ENCODE measurements at places on chromosomes 16 and 17.

GRCh38 chr17:64694207-64694606 lies 32.1 kb upstream of the SMURF2 start:
- DNase-seq, result no peak

GRCh38 chr16:11238272-11239202 lies 17.5 kb downstream of the SOCS1 start:
- no peak for DNase-seq

GRCh38 chr17:21418446-21419298 lies 42.5 kb downstream of the KCNJ12 start:
- DNase-seq, result no peak

DNA sequence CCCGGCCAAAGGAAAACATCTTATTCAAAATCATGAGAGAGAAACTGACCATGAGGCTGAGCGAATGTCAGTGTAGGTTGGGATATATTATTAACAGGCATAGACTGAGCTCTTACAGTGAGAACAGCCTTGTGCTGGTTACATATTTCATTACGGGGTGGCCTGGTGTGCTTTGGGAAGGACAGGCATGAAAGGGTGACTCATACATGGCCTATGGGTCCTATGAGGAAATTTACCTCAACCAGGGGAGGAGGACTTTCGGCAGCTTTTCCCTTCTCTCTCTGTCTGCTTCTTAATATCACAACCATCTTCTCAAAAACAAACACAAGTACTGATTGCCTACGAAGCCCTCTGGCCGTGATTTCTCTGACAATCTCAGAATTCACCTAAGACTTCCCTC lies 579.1 kb downstream of the CDH13 start:
- DNase-seq, result no peak

DNA sequence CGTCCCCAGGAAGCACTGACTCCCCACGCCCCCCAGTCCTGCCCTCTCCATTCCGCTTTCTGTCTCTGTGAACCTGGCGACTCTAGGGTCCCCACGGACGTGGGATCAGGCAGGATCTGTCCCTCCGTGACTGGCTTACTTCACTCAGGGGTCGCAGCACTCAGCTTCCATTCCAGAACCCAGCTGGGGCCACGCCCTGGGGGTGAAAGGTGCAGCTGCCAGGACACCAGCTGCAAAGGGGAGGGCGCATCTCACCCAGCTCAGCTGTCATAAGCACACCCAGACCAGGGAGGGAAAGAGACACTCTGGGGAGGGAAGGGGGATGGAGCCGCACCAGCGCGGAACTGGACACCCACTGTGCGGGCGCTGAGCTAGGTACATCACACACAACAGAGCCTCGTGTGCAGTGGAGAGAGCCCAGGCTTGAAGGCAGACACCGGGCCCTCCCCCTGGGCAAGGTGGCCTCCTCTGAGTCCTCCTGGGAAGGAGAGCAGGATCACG lies 18.5 kb upstream of the HEXD start:
- no peak for DNase-seq

GRCh38 chr16:345772-346171 lies 6.8 kb downstream of the AXIN1 start:
- DNase-seq, result peak; percentile 39

DNA sequence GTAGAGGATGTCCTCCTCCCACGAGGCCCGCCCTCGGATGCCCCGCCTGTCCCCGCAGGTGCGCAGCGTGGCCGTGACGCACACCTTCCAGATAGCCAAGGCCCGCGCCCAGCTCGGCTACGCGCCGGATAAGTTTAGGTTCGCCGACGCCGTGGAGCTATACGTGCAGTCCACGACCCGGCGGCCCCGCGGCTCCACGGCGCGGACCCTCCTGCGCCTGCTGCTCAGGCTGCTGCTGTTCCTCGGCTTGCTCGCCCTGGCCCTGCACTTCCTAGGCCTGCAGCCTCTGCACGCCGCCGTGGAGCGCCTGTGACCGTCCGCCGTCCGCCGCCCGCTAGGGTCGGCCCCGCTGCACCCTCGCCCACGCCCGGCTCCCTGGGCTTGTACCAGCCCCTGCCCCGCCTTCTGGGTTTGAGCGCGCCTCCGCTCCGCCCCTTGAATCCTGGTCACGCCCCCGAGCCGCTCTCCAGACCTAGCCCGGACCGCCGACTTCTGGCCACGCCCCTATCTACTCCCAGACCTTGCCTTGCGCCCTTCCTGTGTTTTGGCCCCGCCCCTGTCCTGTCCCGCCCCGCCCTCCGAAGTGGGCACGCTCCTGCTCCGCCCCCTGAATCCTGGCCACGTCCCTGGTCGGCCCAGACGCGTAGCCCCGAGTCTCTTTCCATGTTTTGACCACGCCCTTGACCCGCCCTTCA lies 15.8 kb upstream of the EEF2K start:
- peak; percentile 98 for DNase-seq

DNA sequence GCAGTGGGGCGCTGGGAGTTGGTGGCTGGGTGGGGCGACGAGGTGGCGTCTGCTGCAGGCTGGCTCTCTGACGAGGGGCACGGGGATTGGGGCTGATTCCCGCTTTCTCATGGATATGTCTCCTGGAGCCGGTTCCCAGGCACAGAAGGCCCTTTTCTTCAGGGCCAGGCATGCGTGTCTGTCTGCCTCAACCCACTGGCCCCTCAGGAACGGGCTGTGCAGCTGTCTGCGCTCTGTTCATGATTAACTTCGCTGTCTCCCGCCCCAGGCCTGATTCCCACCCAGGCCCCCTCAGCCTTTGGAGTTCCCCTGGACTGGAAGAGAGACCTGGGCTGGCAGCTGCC lies 53.1 kb downstream of the RAP1GAP2 start:
- DNase-seq, result no peak

DNA sequence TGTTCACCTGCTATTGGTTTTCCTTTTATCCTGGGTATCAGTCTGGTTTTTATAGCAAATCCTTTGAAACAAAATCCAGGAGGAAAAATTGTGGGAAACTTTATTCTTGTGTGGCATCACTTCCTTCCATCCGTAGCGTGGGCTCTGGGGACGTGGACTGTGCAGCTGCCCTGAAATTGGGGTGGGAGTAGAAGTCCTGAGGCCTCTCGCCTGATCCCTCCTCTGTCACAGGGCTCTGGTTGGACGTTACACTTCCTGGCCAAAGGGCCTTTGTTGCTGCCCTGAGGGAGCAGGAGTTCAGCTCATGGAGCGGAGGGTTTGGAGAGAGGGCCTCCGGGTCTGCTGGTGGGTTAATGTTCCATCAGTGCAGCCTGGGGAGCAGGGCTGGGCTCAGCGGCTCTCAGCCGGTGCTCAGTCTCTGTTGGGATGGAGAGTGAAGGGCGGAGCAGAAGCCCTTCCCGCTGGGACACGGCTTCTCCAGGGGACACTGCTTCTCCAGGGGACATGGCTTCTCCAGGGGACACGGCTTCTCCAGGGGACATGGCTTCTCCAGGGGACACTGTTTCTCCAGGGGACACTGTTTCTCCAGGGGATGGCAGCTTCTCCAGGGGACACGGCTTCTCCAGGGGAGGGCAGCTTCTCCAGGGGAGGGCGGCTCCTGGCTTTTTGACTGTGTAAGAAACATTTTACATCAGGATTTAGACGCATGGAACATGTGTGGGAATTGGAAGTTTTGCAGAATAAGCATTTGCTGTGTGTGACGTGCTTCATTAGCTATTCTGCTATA lies 15.2 kb upstream of the RPL13 start:
- no peak for DNase-seq

DNA sequence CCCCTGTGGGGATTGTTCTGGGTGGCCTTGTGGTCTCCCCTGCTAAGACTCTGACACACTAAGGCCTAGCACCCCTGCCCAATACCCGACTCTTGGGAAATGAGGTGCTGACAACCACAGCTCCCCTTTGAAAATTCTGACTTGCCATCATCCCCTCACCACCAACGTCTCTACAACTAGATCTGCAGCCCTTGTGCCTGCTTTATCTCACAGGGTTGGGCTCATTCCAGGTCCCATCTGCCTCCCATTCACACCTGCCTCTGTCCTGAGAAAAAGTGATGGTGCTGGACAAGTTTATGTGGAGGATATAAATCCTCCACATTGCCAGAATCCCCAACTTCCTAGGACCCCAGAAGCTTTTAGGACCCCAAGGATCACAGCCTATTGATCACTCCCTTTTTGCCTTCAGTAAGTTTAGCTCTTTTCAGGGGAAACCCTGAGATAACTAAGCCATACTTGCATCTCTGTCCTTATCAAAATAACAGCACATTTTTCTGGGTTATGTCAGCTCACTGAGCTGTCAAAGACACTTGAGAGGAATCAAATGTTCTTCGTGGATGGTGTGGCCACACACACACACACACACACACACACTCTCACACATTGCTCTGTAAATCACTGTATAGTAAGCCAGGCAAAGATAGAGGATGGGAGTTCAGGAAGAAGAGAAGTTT lies 136.8 kb upstream of the CES5A start:
- DNase-seq, result no peak

DNA sequence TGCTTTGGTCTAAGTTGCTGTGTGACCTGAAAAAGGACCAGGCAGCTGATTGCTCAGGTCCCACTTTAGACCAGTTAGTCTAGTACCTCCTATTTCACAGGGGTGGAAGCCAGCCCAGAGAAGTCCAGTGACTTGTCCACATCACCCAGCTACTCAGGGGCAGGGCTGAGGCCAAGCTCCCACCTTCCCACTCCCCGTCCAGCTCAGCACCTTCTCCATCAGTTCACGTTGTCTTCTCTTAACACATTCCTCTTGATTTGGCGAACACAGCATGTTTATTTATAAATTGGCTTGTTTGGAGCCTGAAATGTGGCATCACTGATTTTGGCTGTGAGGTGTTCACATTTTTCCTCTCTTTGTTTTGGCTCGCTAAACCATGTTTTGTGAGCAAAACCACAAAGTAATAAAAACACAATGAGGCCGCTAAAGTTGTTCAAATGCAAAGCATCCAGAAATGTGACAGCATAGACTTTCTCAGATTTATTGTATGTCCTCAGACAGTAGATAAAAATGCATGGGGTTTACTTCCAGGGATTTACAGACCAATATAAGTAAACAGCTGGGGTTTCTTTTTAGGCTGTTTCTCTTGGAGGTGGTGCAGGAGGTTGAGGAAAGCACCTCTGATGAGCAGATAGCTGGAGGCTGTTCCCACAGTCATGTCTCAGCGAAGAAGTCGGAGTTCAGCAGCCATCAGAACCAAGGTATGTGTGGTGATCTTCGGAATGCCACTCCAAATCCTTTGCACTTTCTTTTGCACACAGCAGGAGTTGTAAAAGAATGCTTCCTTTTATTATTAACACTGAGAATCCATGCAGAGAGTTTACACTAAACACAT lies 88.4 kb downstream of the PLXDC1 start:
- no peak for DNase-seq

DNA sequence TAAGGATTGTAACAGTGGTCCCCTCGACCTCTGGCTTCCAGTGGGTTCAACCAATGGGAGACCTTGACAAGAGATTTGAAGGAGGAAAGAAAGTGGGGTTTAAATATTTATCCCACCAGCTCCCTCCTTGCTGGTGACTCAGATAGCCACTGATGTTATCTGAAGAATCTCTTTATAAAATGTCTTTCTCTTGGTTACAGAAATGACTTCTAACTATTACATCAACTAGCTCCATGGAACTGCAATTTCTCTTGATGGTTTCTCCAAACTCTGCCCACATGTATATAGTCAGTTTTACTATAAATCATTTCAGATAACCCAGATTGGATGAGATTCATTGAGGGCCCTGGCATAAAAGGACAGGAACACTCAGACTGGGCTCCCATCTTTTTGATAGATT lies 920.2 kb upstream of the SOX9 start:
- no peak for DNase-seq

- no peak for DNase-seq
Observed at GRCh38 chr17:63635290-63635689, 13.1 kb downstream of the MAP3K3 start.

DNA sequence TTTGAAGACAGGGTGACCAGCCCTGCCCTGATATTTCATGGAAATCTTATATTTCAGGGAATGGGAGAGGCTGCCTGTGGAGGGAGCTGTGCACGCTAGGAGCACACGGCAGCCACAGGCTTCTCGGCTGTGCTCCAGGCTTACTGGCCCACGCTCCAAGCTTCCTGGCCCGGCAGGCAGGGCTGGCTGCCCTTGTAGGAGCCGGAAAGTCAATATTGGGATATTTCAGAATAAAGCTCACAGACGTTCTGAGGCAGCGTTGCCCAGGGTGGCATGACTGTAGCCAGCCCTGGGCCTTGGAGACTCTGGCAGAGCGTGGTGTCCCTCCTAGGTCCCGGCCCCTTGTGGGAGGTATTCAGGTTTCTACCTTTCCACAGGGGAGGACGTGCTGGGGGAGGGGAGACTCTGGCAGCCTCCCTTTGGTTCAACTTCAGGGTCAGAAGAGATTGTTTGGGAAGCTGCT lies 95.6 kb downstream of the NPIPB11 start:
- no peak for DNase-seq

DNA sequence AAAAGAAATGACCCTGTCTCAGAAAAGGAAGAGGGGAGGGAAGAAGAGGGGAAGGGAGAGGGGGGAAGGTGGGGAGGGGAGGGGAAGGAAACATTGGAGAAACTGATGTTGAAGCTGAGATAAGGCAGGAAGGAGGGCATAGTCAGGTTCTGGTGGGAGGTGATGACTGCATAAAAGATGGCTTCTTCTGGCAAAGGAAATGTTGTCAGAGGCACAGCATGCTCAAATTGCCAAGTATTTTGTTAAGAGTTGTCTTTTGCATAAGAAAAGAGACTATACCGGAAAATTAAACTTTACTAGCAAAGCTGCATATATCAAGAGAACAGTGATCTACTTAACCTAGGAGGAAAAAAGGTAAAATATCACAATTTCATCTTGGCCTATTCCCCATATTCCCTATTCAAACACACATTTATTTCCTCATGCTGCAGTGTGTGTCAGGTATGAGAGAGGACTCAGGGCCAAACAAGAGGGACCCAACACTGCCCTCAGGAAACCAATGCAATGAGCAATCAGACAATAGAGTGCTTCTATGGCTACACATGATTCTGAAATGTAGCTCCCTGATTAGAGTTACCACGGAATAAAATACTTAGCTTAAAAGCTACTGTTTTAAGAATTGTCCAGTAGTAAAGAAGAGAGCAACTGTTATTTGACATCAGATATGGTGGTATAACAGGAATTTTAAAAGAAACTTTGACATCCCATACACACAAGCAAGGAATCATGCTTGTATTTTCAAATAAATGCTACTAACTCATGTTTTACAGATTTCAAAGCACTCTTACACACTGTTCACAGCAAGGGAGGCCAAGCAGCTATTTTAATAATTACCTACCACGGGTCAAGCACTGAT lies 80.9 kb downstream of the PARN start:
- no peak for DNase-seq

GRCh38 chr16:12618515-12618914 lies 185.2 kb downstream of the CPPED1 start:
- DNase-seq, result no peak

GRCh38 chr16:81873206-81873605 lies 94.1 kb downstream of the PLCG2 start:
- peak; percentile 8 for DNase-seq

- no peak for DNase-seq
Observed at GRCh38 chr16:31452631-31453106, 6.6 kb upstream of the ARMC5 start.
